ENCODE measurements at places on chromosomes 13 and 19.
A peak's percentile ranks its signal among the peaks of the same experiment; 100 is the strongest.

- no peak for DNase-seq
These were observed 73.6 kb downstream of the COG3 start for GRCh38 chr13:45538382-45538781.

DNA sequence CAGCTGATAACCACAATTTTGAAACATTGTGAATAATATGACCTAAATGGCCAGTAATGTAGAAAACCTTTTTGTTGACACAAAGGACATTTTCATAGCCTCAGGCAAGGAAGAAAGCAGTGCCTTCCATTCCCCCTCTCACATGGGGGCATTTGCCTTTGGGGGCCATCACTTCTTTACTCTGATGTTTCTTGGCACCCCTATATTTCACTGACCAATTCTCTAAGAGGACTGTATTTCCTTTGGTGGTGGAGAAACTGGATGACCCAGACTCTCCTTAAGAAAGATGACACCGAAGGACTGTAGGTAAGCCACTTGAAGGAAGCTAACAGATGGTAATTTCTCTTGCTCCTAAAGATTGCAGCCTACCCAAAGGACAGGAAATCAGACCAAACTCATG lies 254.6 kb downstream of the DCLK1 start:
- no peak for DNase-seq

- peak; percentile 77 for DNase-seq
These were observed 486 bp upstream of the SPINT2 start for GRCh38 chr19:38263689-38264485.

GRCh38 chr13:113582841-113583631 lies 1.5 kb upstream of the TFDP1 start:
- DNase-seq = no peak

DNA sequence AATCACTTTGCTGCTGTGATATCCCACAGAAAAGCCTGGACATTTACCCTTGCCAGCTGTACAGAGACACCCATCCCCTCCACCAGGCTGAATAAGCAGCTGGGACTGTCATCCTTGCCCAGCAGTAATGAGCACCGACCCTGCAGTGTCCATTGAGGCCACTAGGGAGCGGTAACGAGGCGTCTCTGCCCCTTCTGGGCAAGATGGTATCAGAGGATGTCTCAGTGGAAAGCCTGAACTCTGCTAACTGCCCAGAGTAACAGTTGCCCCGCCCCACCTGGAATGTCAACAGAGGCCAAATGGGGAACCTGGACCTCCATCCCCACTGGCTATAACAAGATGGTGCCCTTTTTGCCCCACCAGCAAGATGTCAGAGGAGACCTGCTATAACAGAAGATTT lies 22.8 kb upstream of the CEACAM20 start:
- DNase-seq = no peak

DNA sequence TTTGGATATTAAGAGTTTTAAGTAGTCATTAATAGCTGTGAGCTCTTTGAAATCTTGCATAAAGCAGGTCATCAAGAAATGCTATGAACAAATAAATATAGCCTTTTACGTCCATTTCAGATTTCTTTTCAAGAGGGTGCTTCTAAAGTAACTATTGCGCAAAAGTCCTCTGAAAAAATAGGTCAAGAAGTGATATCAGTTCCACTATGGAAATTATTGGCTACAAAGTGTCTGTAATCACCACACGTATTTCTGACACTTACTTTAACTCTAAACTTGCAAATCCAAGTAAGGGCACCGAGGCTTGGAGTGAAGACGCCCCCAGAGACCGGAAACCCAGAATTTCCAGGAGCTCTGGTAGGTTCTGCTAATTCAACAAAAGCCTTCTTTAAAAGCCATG lies 44.9 kb upstream of the STARD13 start:
- no peak for DNase-seq

DNA sequence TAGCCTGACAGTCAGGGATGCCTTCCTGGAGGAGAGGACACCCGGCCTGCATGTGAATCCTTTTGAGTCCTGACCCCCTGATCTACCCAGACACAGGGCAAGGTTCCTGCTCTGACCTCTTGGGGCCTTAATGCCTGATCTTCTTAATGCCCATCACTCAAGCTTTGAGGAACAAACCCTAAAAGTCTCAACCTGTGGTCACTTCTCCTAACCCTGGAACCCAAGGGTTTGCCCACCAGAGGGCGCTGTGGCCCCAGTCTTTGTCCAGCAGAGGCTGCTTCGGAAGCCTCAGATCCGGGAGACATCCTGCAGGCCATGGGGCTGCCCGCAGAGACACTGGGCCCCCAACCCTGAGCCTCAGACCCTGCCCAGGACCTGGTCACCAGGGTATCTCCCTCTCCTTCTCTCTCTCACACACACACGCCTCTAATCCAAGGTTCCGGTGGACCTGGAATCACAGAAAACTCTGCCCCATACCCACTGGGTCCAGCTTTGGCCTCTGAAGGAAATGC lies 9.8 kb upstream of the DPF1 start:
- peak; percentile 76 for DNase-seq

DNA sequence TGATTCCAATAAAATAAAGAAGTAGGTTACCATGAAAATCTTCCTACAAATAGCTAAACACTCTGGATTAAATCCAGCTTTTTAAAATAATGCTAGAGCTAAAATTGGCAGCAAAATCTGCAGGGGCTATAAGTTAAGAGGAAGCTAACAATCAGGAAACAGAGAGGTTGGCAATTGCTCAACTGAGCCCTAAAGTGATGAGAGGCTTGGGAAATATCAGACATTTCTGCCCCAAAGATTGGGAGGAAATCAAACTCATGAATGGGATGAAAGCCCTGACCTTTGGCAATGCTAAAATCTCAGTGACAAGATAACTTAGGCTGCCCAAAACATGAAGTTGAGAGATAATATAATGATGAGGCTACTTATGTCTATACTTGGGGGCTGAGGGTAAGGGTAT lies 1437.9 kb downstream of the EFNB2 start:
- no peak for DNase-seq

DNA sequence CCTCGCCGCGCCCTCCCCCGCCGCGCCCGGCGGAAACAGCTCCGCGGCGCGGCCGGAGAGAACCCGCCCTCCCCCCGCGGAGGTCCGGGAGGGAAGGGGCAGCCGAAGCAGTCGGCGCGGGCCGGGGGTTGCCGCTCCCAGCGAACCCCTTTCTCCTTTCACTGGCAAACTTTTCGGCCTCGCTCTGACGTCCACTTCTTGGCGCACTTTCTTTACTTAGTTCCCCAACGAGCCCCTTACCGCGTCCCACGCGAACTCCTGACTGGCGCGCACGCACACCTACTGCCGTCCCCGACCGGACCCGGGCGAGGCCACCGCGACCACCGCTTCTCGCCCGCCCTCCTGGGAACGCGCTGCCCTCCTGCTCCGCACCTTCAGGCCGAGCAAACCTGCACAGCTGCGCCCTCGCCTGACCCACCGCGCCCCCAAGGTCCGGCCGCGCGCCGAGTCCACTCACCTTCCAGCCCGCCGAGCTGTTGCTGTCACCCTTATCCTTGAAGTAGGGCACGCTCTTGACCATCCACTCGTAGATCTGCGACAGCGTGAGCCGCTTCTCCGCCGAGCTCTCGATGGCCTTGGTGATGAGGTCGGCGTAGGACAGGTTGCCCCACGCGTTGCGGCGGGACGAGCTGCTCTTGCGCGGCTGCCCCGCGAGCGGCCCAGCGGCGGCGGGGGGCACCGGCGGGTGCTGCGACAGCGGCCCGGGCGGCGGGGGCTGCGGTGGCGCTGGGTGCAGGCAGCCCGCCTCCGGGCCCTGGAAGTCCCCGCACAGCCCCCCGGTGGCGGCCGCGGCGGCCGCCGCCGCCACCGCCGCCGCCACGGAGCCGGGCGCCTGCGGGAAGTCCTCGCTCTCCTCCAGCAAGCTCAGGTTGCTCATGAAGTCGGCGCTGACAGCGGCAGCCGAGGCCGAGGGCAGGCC lies 1.1 kb downstream of the FOXO1 start:
- DNase-seq = peak; percentile 46

GRCh38 chr19:3661284-3662238 lies 35.0 kb upstream of the CACTIN start:
- no peak for DNase-seq

DNA sequence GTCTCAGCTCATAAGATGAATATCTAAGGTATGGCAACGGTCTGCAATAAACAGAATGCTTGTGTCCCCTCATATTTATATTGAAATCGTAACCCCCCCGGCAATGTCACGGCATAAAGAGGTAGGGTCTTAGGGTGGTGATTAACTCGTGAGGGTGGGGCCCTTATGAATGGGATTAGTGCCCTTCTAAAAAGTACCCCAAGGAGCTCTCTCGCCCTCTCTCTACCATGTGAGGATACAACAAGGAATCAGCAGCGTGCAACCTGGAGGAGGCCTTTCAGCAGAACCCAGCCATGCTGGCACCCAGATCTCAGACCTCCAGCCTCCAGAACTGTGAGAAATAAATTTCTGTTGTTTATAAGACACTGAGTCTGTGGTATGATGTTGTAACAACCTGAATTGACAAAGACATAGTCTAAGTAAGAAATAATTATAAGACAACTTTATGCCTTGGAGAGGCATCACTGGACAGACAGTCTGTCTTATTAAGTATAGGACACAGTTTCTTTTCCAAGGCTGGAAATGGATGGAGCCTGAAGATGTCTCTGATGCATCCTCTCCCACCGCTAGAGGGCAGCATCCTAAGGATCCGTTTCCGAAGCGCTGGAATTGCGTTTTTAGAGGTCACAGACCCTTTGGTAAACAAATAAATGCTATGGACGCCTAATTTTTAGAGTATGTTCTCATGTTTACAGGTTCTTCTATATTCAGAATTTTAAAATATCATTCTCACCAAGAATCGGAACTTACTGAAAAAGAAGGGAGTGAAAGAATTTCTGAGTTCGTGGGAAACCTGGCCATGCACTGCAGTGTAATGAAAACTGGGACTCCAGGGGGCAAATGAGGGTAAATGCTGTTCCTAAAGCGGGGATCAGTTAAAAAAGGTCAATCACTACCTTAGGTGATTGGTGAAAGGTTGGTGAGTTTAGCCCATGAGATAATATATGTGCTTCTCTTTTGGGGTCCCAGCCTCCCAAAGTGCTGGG lies 13.3 kb upstream of the LEUTX start:
- DNase-seq = peak; percentile 34

DNA sequence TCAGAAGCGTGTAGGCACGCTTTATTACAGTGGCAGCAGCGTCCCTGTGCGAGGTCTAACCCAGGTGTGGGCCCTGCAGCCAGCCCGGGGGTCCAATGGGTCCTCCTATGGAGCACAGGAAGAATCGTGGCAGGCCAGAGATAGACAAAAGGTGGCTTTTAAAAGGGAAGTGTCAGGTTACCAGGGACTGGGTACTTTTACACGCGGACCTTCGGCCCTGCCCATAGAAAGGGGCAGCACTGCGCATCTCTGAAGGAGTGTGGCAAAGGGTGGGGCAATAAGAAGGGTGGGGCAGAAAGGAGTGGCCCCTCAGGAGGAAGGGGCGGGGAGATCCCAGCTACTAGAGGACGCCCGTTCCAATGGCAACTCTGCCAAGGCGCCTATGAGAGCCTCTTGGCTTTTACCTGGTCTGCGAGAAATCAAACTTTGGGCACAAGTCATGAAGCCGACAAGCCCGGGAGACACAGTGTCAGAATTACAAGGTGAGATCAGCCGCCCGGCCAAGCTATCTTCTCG lies 1419.8 kb downstream of the UQCRFS1 start:
- DNase-seq = peak; percentile 55

GRCh38 chr19:13669780-13670355 lies 94.5 kb upstream of the MRI1 start:
- no peak for DNase-seq

- no peak for DNase-seq
These were observed 211.8 kb downstream of the RBM26 start for GRCh38 chr13:79194272-79194671.

GRCh38 chr19:46218160-46218559 lies 11.4 kb upstream of the IGFL1 start:
- DNase-seq = peak; percentile 15

DNA sequence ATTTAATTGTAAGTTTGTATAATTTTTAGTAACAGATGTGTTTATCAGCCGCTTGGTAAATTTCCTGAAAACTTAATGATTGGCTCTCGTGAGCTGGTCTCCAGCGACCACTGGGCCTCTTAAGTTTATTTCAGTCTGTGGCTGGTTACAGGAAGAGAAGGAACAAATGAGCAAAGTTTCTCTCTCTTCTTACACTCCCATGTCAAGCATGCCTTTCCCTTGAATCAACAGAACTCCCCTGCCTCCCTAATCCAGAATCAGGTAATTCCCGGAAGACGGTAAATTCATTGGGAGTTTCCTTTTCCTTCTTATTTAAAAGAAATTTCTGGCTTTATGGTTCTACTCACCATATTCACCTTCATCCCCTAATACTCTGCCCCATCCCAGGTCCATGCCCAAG lies 52.5 kb upstream of the POMP start:
- no peak for DNase-seq

GRCh38 chr19:49546825-49547565 lies 19.2 kb downstream of the RCN3 start:
- peak; percentile 49 for DNase-seq

DNA sequence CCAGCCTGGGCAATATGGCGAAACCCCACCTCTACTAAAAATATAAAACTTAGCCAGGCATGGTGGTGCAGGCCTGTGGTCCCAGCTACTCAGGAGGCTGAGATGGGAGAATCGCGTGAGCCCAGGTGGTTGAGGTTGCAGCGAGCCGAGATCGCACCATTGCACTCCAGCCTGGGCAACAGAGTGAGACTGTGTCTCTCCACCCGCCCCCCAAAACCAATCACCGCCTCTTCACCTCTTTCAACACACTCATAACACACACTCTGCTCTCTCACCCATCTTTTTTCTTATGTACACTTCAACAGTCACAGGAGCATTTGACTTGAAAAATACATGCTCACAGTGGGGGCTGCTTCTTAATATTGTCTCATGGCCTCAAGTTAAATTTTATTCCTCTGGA lies 76.8 kb downstream of the ESD start:
- no peak for DNase-seq

- peak; percentile 73 for DNase-seq
These were observed 638 bp downstream of the ADGRE5 start for GRCh38 chr19:14381689-14382474.

GRCh38 chr19:50932690-50933083 lies 20.2 kb downstream of the KLK5 start:
- DNase-seq = no peak

GRCh38 chr19:33279430-33280350 lies 22.6 kb downstream of the CEBPA start:
- DNase-seq = no peak

DNA sequence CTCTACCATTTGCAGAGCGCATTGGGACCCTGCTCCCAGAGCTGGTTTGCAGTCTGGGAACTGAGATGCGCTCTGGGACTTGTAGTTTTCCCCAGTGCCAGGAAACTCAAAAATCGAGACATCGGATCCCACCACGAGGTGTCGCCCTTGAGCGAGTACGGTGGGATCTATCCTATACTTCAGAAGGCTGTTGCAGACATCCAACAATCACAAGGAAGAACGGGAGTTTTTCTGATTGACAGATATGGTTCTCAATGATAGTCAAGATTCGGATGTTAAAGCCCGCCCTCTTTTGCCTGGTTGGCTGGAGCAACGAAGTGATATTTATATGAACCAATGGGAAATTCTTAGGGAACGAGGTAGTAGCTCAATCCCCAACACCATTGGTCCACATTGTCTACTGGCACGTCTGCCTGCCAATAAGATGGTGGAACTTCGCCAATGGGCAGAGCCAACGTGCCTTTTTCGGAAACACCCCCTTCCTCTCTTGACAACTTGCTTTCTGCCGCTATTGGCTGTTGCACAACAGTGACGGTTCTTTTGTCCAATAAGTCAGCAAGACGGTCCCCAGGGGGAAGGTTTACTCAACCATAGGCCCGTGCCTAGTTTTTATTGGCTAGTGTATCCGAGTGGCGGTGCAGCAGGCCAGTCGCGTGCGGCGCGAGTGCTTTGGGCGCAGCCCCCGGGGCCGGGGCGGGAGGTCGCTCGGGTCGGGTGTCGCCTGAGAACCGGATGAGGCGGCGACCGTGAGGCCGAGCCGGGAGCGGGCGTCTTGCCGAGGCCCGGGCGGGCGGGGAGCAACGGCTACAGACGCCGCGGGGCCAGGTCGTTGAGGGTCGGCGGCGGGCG lies at the start of gene DNM2:
TSS of gene DNM2 (plus strand) at position 724 of the 849 bp plus-strand sequence. CDS start 164 bp downstream, outside the sequence.
- peak; percentile 94 for DNase-seq
